ENCODE measurements at places on chromosomes 7 and 10. TPM values are rescaled to one million over a fixed set of nuclear protein-coding genes. Genes with fewer than 3 reads are reported as not detected.

The GATAD1 gene
- 16.2 TPM for total RNA-seq

The MGAM2 gene
- not detected for total RNA-seq

DNA sequence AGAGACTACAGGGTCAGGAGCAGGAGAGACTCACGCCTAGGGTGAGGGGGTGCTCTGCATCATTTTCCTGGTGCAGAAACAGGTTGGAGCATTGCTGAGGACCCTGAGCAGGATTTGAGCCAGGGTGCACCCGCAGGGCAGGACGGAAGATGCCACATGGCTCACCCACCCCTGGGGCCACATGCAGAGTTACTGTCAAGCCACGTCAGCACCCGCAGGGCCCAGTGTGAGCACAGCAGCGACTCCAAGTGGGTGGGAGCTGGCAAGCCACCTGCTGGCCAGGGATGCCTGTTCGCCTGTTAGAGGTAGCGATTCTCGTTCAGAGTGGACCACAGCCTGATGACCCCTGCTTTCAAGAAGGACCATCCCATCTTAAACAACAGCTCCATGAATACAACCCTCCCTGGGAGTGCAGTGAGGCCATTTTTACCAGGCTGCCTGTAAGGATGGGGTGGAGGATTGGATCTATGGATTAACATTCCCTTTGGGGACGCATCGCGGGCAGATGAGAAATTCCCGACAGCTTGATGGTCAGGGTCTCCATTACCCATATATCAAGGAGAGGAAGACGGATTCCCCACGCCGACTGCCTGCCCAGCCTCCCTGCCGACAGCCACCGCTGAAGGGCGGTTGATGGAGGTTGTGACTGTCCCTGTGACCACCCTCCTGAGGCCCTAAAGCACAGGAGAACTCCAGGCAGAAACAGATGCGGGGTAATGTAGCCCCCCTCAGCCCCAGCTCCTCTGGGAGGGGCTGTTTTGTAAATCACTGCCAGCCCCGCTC lies 101.1 kb upstream of the RET start:
- H3K4me3 ChIP-seq: no peak overlapping the region

DNA sequence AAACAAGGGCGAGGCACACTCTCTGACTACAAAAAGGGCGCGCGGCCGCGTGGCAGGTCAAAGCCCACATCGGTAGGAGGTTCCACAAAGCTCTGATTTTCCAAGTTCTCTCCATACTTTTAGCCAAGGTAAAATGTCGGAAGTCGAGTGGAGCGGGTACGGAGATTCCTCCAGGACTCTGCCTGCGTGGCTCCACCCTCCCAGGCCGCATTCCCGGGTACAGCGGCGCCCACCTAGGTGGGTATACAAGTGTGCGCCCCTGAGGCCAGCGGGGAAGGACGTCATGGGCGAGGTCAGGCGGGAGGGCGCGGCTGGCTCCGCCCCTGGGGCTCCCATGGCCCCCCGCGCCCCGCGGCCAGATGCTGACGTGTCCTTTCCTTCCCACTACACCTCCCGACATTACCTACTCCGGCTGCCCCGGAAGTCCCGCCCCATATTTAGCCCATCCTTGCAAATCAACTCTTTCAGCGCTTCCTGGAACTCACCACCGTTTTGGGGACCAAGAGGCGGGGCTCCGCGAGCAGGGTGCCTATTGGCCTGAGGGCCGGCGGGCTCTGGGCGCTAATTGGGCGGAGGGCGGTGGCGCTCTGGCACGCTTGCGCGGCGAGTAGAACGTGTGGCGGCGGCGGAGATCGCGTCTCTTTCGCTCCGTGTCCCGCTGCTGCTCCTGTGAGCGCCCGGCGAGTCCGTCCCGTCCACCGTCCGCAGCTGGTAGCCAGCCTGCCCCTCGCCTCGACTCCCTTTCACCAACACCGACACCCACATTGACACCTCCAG lies at the start of gene SND1:
Gene SND1 (plus strand): TSS at position 639 of the 777 bp plus-strand sequence. CDS start 180 bp downstream, outside the sequence.
- H3K4me1 ChIP-seq: peaks cover 64% of the 10 kb centered on the region
- peak within 1 kb of the TSS; percentile 86 for H3K4me3 ChIP-seq
- peak within 1 kb of the TSS; percentile 88 for H3K27ac ChIP-seq

DNA sequence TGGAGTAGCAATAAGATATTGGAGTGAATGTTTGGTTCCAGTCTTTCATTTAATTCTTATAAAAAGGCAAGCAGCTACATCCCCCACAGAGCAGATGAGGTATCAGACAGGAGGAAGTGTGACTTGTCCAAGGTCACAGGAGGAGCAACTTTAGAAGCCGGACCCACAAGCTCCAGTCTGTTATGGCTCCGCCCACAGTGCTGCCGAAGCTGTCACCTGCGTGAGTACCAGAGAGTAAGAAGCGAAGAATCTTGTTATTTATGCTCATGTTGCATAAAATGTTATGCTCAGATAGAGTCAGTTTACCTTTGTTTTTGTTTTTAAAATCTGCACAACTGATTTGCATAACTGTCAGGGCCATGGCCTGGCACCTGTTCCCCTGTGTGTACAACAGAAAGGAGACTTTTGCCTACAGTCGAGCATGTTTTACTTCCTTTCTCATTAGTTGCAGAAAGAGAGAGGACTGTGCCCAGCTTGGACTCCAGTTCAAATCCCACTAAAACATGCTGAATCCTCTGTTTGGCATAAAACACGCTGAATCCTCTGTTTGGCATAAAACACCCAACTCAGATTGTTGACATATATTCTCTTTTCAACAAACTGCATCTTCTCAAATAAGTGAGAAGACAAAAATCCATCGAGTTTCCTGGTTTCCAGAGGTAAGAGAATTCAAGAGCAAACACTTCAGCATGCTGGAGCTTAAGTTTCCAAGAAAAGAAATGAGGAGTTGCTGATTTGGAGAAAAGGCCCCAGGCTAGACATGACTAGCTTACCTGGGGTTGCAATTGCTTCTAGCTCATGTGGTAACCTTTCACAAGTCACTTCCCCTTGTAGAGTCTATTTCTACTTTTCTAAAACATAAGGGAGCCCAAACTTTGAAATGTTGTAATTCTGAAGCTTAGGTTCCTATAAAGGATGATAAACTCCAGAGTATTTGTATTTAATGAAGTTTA lies 409.8 kb upstream of the ZMIZ1 start:
- H3K27ac ChIP-seq: no peak overlapping the region
- no peaks in the 10 kb centered on the region for H3K27me3 ChIP-seq
- no peak for DNase-seq
- H3K36me3 ChIP-seq: no peaks in the 10 kb centered on the region

Measured in HepG2 (cell line).